ENCODE measurements at places on chromosomes 3 and 15.

- no peak for DNase-seq
Measured at GRCh38 chr3:104437131-104437750, 929.5 kb upstream of the ALCAM start.

DNA sequence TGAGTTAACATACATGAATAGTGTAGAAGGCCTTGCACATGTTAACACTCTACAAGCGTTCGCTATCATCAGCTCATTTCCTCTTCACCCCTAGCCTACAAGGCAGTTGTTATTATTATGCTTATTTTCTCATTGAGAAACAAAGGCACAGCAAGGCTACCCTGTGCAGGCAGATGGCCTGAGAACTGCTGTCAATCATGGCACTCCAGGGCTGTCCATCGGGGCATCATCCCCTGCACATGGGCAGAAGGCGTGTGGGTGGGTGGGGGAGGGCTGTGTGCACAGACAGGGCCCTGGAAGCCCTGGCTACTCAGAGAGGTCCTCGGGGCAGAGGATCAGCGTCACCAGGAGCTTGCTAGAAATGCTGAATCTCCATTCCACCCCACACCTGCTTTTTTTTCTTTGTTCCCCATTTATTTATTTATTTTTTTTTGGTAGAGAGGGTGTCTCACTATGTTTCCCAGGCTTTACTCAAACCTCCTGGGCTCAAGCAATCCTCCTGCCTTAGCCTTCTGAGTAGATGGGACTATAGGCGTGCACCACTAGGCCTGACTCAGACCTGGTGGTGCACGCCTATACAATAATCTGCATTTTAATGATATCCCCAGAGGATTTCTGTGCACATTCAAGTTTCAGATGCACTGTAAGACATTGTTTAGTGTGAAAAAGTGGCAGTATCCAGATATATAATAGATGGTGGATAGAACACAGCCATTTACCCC is 9.6 kb upstream of the ZXDC start:
- no peak for DNase-seq

DNA sequence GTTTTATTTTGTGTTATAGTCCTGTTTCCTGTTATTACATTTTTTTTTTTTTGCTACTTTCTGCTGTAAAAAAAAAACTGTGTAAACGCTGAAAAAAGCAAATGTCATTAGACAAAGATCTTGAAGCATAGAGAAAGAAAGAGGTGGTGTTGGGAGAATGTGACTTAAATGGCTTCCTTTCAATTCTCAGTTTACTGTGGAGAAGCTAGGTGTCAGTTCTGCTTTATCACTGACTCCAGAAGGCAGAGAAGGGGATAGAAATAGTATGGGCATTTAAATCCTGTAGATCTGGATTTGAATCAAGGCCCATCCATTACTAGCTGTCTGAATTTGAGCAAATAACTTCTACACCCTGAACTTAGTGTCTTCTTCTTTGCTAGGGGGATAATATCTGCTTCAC is 23.0 kb downstream of the PPM1L start:
- no peak for DNase-seq

- no peak for DNase-seq
Measured at GRCh38 chr3:49461443-49462171, 8.5 kb upstream of the DAG1 start.

DNA sequence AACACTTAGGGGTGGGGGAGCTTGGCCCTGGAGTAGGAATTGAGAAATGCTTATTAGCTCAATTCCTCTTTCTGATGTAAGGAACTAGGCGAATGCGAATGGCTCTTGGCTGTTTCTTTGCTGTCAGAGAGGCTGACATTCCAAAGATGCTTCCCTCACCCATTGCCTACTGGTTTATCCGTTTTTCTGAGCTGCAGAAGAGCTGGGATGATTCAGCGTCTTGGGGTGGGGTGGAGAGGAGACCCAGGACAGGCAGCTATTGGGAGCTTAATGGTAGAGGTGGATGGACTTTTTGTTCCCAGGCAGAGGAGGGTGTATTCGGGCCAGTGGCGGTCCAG is 9.8 kb downstream of the PLEKHO2 start:
- no peak for DNase-seq

DNA sequence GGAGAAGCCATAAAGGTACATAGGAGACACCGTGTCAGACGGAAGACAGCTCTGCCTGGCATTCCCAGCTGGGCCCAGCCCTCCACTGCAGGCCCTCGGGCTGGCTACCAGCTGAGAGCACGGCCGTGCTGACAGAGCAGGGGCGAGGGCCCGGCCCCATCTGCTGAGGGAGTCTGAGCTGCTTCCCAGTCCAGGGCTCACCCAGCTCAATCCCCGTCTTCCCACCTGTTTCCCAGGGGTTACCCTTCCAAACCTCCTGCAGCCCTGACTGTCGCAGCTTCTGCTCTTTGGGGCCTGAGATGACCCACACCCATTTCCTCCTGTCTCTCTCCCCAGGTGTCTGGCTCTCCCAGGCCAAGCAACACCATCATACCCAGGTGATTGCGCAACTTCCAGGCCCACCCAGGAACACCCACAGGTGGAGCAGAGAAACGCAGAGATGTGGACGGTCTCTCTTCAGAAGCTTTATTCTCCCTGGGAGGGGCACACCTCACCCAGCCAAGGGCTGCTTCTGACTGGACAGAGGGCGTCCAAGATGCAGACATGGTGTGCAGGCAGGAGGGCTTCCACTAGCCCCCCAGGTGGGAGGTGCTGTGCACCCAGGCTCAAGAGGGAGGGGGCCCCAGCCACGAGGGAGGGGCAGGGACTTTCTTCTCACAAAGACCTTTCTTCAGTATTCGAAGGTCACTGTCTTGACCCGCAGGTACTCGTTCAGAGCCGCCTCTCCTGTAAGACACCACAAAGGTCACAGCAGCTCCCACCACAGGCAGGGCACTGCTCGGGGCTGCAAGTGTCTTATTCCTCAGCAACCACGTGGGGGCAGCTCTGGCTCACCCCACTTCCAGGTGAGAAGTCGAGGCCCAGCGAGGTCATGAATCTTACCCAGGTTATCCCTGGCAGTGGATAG is 19.4 kb upstream of the SLC41A3 start:
- DNase-seq, result no peak

DNA sequence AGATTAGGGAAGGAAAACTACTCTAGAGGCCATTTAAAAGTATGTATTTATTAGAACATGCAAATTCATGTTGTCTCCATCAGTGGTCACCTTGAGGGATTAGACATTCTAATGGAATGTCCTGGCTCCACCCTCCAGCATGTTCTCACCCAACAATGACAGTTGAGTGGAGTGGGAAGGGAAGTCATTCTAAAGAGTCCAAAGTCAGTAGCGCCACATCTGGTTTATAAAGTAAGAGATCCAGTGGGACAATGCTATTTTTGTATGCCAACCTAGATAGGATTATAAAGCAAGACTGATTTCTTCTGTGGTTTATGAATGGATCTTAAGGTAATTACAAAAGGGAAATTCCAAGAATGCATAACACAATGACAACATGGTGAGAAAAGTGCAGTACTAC is 33.3 kb downstream of the SLC24A1 start:
- no peak for DNase-seq

DNA sequence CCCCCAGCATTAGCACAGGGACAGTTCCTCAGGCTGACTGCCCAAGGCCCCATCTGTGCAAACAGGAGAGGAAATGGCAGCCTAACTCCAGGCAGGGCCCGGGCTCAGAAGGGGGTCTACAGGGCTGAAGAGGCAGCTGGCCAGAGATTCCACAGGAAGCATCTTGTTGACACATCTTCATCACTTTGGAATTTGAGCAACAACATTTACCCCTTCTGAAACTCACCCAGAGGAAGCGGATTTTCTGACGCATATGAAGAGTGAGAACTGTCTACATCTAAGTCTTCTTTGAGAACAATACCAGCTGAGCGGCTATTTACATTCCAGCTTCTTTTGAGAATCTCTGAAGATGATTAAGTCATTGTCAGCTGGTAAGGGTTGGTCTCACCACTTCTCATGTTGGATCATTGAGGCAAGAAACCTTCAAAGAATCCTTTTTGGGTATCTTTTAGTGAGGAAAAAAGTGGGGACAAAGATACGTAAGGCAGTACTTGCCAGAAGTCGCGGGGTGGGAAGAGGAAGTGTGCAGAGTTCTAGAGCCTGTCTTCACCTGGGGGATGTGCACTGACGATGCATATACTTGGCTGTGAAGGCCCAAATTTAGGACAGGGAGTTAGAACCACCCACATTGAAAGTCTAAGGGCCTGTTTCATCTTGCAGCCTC is 25.4 kb upstream of the SRP14 start:
- DNase-seq, result no peak

GRCh38 chr3:177487635-177488186 is 290.4 kb upstream of the TBL1XR1 start:
- DNase-seq, result no peak

- DNase-seq, result no peak
Measured at GRCh38 chr3:129461022-129461421, 21.0 kb downstream of the IFT122 start.

DNA sequence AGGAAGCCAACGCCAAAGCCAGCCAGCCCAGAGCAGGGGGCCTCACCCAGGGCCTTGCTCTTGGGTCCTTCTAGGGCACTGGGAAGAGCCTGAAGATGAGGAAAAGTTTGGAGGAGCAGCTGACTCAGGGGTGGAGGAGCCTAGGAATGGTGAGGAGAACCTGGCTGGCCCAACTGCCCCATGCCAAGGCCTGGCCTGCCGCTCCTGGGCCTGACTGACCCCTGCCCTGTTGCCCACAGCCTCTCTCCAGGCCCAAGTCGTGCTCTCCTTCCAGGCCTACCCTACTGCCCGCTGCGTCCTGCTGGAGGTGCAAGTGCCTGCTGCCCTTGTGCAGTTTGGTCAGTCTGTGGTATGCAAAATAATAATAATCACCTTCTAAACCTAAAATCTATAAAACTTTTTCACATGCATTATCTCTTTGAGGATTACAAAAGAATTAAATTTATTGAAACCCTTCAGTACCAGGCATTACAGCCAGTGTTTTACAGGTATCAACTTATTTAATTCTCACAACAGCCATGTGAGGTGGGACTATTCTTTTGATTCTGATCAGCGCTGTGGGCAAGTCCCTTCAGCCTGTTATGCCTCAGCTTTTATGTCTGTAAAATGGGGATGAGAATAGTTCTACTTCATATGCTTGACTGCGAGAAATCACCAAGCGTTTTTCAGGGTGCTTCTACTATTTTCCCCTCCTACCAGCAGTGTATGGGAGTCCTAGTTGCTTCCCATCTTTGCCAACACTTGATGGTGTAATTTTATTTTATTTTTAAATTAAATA is 1.6 kb downstream of the IL17RC start:
- no peak for DNase-seq

GRCh38 chr15:101267320-101268104 is 9.8 kb downstream of the SELENOS start:
- DNase-seq, result no peak

DNA sequence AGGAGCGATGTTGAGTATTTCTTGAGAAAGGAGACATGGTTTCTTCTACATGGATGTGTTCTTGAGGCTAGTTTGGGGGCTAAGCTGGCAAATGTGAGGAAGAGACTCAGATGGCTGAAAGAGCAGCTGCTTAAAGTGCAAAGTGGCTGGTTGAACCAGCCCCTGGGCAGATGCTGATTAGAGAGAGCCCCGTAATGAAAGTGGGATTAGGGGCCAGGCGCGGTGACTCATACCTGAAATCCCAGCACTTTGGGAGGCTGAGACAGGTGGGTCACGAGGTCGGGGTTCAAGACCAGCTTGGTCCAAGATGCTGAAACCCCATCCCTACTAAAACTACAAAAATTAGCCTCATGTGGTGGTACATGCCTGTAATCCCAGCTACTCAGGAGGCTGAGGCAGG is 75.0 kb upstream of the GCNT3 start:
- no peak for DNase-seq
